ENCODE measurements at places on chromosomes 3 and 15. TPM values are rescaled to one million over a fixed set of nuclear protein-coding genes. Genes with fewer than 3 reads are reported as not detected.

- H3K4me3 ChIP-seq, result peak overlapping the region; percentile 85
- peaks cover 37% of the 10 kb centered on the region for H3K4me1 ChIP-seq
- DNase-seq, result no peak
Observed at GRCh38 chr3:136750897-136751315, 1.3 kb downstream of the STAG1 start.

Gene HTR3E
- not detected for total RNA-seq

- no peaks in the 10 kb centered on the region for H3K36me3 ChIP-seq
- peaks cover 32% of the 10 kb centered on the region for H3K4me1 ChIP-seq
- DNase-seq, result no peak
- peaks cover 10% of the 10 kb centered on the region for H3K27me3 ChIP-seq
- no peak overlapping the region for H3K27ac ChIP-seq
Observed at GRCh38 chr15:70362886-70363285, 265.2 kb upstream of the TLE3 start.

DNA sequence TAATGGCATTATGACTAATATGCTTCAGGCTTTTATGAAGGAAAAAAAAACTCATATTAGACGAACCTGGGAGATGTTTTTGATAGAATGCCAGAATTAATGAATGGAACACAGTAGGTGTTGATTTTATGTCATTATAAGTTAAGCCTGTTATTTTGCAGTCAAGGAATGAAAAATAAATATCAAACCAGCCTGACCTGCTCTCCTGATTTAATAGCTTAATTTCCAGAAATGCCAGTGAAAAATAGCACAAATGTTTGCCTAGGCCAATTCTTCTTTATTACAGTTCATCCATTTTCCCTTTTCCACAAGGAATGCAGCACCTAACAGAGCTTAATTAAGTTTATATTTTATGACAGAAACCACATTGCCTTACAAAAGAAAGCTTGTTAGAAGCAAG is 292.0 kb downstream of the TBL1XR1 start:
- H3K4me3 ChIP-seq, result no peak overlapping the region
- H3K36me3 ChIP-seq, result no peaks in the 10 kb centered on the region
- H3K27ac ChIP-seq, result no peak overlapping the region
- no peaks in the 10 kb centered on the region for H3K27me3 ChIP-seq
- peaks cover 13% of the 10 kb centered on the region for H3K4me1 ChIP-seq
- DNase-seq, result no peak

- peaks cover 11% of the 10 kb centered on the region for H3K4me1 ChIP-seq
- no peak overlapping the region for H3K4me3 ChIP-seq
- no peak overlapping the region for H3K27ac ChIP-seq
- H3K36me3 ChIP-seq, result no peaks in the 10 kb centered on the region
- no peaks in the 10 kb centered on the region for H3K27me3 ChIP-seq
- no peak for DNase-seq
Observed at GRCh38 chr3:178513546-178514380, 22.5 kb upstream of the KCNMB2 start.

DNA sequence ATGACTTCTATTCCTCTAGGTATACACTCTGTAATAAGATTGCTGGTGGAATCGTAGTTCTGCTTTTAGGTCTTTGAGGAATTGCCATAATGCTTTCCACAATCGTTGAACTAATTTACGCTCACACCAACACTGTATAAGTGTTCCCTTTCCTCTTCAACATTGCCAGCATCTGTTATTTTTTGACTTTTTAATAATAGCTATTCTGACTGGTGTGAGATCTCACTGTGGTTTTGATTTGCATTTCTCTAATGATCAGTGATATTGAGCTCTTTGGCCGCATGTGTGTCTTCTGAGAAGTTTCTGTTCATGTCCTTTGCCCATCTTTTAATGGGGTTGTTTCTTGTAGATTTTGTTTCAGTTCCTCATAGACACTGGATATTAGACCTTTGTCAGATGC is 12.8 kb downstream of the NXPE3 start:
- no peak for DNase-seq
- H3K27ac ChIP-seq, result no peak overlapping the region
- peaks cover 31% of the 10 kb centered on the region for H3K36me3 ChIP-seq
- H3K4me1 ChIP-seq, result no peaks in the 10 kb centered on the region
- no peaks in the 10 kb centered on the region for H3K27me3 ChIP-seq

GRCh38 chr3:126084768-126085180 is 850 bp upstream of the SLC41A3 start:
- peak overlapping the region; percentile 78 for H3K4me3 ChIP-seq
- DNase-seq, result no peak
- peak overlapping the region; percentile 89 for H3K27ac ChIP-seq
- H3K4me1 ChIP-seq, result peaks cover 7% of the 10 kb centered on the region
- H3K27me3 ChIP-seq, result no peaks in the 10 kb centered on the region

- H3K36me3 ChIP-seq, result peaks cover 13% of the 10 kb centered on the region
- no peak overlapping the region for H3K27ac ChIP-seq
- H3K27me3 ChIP-seq, result no peaks in the 10 kb centered on the region
- no peak for DNase-seq
Observed at GRCh38 chr3:136068708-136069107, 103.2 kb downstream of the PPP2R3A start.
